ENCODE measurements at places on chromosomes 6 and 20.

DNA sequence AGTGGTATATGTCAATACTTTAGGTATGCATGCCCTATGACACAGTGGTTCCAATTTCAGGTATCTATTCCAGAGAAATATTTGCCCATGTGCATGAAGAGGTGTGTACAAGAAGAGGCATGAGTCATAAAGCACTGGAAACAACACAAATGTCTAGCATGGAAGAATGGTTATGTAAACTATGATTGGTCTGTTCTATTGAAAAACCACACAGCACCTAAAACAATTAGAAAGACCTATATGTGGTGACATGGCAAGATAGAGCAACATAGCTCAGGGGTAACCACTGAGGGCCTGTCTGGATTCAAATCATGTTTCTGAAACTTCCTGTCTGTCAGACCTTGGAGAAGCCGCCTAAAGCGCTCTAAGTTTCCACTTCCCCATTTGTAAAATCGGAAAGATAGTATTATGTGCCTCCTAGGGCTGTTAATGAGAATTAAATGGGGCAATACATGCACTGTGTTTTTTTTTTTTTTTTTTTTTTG lies 76.0 kb upstream of the SHLD1 start:
- no peak for DNase-seq

- DNase-seq = no peak
Observed at GRCh38 chr20:41234041-41234440, 83.5 kb downstream of the ZHX3 start.

GRCh38 chr6:139531148-139532115 lies 157.0 kb upstream of the CITED2 start:
- no peak for DNase-seq

DNA sequence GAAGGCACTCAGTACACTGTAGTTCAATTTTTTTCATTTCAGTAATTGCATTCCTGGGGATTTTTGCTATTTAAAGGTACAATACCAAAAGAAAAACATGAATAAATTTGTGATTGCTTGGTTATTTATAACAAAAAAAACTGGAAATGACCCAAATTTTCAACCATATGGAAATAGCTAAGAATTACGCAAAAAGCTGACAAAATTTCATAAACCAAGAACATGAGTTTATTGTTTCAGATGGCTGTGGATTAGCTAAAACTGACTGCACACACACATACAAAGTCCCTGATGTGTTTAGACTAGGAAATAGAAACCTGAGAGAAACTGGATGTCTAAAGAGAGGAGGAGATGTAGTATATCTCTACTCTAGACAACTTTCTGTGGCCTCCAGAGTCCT lies 718.4 kb upstream of the CHD6 start:
- no peak for DNase-seq

DNA sequence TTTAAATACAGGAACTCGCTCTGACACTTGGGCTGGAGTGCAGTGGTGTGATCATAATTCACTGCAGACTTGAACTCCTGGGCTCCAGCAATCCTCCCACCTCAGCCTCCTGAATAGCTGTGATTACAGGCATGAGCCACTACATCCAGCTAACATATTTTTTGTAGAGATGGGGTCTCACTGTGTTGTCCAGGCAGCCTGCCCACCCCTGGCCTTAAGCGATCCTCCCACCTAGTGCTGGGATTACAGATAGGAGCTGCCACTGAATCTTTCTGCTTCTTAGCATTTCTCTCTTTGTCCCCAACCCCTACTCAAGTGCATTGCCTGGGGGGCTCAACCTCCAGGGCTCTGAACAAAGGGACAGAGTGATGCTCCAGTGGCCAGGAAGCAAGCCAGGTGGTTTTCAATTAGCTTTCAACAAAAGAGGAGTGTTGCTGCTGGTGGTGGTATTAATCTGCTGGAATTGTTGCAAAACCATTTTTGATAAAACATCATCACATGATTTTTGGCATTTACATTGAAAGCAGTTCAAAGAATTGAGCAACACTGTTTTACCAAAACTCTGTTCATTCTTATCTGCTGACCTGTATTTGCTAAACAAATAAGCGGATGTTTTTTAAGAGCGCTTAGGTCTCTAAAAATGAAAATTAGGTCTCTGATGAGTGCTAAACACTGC lies 40.4 kb upstream of the BPIFA2 start:
- DNase-seq = no peak

- no peak for DNase-seq
Observed at GRCh38 chr6:636488-636887, 20.4 kb downstream of the HUS1B start.

DNA sequence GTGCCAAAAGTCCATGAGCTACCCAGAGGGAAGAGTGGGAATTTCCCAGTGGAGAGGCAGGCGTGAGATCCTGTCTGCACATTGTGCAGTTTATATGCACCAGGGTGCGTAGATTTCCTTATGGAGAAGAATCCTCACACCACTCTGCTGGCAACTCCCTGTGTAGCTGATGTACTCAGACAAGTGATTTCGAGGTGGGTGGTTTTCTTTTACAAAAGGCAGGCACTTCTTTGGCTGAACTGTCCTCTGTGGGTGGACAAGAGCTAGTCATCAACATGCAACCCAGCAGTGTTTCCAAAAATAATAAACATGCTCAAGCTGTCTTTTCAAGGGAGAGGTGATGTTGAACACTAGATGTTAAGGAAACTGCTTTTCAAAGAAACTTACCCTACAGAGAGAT lies 121.7 kb upstream of the NXT1 start:
- DNase-seq = no peak

GRCh38 chr6:48809245-48809644 lies 653.8 kb downstream of the MMUT start:
- DNase-seq = no peak

GRCh38 chr6:83592770-83593394 lies 80.5 kb downstream of the PRSS35 start:
- peak; percentile 19 for DNase-seq

DNA sequence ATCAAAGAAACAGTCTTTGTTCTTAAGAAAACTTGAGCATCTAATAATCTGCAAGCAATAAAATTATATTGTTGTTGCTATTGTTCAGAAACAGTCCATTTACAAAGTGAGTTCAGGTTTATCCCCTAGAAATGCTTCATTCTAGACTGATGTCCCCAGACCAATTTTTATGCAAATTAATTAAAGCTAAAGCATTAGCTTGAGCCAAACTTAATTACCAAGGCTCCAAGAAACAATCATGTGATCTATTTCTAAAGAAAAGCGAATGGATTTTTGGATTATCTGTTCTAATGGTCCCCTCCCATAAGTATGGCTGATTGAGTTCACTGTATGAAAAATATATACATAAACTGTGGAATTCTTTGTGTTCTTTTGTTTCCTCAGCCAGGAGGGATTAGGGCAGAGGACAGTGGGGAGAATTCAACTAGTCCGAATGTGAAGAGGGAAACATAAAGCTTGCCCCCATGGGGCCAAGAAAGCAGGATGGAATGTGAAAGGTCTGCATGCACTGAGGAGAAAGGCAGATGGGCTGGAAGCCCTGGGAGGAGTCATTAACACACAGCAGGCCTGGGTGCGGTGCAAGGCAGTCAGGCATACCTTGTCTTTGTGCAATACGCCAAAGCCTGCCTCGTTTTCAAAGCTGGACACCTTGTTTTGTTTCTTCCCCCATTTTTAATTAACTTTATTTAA lies 597.1 kb downstream of the KIF16B start:
- DNase-seq = no peak

DNA sequence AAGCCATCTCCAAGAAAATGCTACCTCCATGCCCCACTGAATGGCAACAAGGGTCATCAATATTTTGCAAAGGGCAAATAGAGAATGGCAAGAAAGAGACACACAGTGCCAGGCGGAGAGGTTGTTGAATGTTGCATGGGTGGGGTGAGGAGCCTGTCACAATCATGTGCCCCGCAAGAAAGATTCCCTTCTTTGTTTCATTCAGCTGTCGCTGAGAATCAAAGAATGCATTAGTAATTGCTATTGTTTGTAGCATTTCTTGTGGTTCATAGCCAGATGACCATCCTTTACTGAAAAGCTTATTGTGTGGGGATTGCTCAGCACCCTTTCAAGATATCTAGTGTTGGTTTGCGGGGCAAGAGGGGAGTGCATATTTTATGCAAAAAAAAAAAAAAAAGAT lies 166.5 kb upstream of the QKI start:
- DNase-seq = no peak

DNA sequence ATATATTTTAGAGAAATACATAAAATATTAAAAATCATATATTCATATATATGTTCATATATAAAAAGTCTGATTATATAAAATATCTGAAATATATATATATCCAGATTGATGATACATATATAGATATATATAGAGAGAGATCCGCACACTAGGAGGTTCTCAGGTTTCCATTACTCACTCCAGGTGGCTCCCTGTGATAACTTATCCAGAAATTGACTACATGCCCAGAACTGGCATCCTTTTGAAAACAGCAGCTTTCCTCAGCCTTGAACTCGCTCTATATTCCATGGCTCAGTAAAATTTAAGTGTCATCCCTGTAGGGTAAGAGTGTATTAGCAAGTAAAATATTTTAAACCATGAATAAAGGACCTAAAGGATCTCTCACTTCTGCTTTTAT lies 206.8 kb downstream of the TINAG start:
- DNase-seq = no peak

DNA sequence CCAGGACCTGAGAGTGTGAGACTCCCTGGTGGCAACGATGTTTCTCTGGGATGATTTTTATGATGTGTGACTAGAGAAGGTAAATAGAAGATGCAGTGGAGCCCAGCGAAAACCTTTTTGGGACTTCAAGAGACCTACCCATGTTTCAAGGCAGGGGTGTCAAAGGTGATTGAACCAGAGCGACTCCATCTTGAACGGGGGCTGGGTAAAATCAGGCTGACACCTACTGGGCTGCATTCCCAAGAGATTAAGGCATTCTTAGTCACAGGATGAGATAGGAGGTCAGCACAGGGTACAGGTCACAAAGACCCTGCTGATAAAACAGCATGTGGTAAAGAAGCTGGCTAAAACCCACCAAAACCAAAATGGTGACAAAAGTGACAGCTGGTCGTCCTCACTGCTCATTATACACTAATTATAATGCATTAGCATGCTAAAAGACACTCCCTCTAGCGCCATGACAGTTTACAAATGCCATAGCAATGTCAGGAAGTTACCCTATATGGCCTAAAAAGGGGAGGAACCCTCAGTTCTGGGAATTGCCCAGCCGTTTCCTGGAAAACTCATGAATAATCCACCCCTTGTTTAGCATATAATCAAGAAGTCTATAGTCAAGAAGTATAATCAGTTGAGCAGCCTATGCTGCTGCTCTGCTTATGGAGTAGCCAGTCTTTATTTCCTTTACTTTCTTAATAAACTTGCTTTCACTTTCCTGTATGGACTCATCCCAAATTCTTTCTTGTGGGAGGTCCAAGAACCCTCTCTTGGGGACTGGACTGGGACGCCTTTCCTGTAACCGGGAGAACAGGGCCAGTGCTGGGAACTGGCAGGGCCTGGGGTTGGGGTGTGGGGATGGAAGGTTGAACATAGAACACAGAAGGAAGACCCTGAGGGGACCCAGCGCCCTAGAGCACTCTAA lies 526.4 kb downstream of the QKI start:
- DNase-seq = no peak

GRCh38 chr6:139370999-139371345 lies 3.5 kb downstream of the CITED2 start:
- no peak for DNase-seq

DNA sequence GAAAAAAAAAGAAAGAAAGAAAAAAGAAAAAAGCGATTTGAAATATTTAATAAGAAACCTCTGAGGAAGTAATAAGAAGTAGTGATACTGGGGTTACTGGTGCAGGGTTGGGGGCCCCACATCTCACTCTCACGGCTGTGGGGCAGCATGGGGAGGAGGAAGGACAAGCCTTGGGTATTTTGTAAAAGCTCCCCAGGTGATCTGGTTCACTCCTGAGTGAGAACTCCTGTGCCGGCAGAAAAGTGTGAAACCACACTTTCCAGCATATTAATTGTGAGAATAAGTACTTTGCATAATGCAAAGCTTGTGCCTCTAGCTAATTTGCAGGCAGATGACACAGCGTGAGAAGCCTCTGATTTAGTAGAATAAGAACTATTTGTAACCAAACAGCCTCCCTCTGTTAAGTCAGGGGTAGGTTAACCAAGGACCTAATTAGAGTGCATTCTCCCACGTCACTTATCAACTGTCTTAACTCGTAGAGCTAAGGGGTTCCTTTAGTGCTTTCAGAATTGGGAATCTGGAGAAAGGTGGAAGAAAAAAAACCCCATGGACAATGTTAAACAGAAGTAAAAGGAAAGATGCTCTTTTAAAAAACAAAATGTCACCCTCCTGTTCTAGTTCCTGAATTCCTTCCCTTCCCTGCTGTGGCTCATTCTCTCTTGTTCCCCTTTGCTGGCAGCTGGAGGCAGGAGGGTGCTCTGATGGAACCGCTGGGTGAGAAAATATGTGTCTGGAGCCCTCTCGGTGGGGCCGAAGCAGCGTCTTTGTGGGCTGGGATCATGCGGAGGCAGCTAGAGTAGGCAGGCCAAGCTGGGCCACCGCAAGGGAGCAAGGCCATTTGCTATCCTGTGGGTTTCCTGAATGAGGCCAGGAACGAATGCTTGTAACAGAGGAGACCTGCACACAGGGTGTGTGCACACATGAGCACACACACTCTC lies 108.7 kb downstream of the FYN start:
- no peak for DNase-seq

DNA sequence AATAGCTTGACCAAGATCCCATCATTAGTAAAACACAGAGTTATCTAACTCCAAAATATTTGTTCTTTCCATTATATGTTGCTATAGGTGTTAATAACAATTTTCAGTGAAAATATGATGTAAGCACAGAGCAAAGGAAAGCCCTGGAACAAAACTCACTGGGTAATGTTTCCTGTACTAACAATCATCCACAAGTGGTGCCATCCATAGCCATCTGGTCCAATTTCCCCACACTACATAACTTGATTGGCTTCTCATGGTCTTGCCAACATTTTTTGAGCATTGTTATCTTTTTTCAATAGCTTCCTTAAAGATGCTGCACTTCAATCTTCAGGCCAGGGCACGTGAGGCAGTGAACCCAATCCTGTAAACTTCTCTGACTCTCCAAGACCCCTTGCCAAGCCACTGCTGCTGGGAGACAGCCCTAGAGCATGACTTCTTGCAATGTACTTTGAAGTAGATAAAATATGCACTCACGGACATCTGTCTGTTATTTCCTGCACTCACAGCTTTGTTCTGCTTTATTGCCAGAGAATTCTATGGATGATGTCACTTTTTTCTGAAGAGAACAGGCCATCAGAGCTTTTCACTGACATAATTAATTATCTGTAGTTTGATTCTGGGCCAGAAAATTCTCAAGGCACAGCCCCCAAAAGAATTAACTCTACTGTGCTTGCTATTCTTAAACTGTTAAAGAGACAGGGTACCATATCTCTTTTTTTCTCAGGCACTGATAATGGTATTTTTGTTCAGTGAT lies 97.5 kb upstream of the TMEM30A start:
- no peak for DNase-seq

Data from HTR-8/SVneo (cell line).